ENCODE measurements at places on chromosomes 3 and 15. TPM values are rescaled to one million over a fixed set of nuclear protein-coding genes. Genes with fewer than 3 reads are reported as not detected.

The CAPN3 gene
- total RNA-seq: 24.2 TPM

The FBXW12 gene
- not detected for total RNA-seq

The FAM240A gene
- not detected for total RNA-seq

The QARS1 gene
- total RNA-seq: 238 TPM

The JMJD7 gene
- total RNA-seq: 3.2 TPM

The GOLGA8K gene
- 0.72 TPM for total RNA-seq

The CELSR3 gene
- total RNA-seq: 1.8 TPM

The AHSG gene
- total RNA-seq: not detected

The MESP1 gene
- 0.34 TPM for total RNA-seq

The SNAPC5 gene
- 37.2 TPM for total RNA-seq

The SERINC4 gene
- total RNA-seq: not detected

The RPL29 gene
- 1,036 TPM for total RNA-seq

The KCNH8 gene
- total RNA-seq: 3.1 TPM

The NEK10 gene
- total RNA-seq: 1.7 TPM

The TLR9 gene
- 5.2 TPM for total RNA-seq

GRCh38 chr15:81273200-81273599 lies 50.7 kb downstream of the STARD5 start:
- no peaks in the 10 kb centered on the region for H3K36me3 ChIP-seq
- H3K4me1 ChIP-seq: peaks cover 12% of the 10 kb centered on the region
- no peak for DNase-seq
- no peak overlapping the region for H3K4me3 ChIP-seq

GRCh38 chr3:77150759-77151158 lies 110.9 kb downstream of the ROBO2 start:
- H3K4me3 ChIP-seq: no peak overlapping the region
- no peaks in the 10 kb centered on the region for H3K27me3 ChIP-seq
- no peaks in the 10 kb centered on the region for H3K4me1 ChIP-seq
- H3K27ac ChIP-seq: no peak overlapping the region
- H3K36me3 ChIP-seq: no peaks in the 10 kb centered on the region

DNA sequence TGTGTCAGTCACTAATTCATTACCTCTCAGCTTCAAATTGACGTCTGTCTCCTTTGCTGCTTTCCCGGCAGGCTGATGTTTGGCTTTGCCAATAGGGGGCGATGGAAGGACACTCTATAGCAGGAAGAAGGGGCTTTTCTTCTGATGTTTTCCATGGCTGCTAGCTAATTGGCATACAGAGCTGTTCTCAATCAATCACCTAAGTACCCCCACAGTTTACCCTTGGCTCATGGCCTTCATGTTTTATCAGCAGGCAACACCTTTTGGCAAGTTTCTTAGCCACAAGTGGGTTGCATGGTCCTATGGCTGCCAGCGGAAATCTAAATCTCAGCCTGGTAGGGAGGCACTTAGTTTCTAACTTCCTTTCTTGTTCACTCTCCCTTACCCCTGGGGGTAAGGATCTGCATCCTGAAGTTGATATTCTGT lies 45.0 kb downstream of the ESYT3 start:
- no peaks in the 10 kb centered on the region for H3K27me3 ChIP-seq
- H3K4me3 ChIP-seq: no peak overlapping the region
- no peaks in the 10 kb centered on the region for H3K4me1 ChIP-seq

DNA sequence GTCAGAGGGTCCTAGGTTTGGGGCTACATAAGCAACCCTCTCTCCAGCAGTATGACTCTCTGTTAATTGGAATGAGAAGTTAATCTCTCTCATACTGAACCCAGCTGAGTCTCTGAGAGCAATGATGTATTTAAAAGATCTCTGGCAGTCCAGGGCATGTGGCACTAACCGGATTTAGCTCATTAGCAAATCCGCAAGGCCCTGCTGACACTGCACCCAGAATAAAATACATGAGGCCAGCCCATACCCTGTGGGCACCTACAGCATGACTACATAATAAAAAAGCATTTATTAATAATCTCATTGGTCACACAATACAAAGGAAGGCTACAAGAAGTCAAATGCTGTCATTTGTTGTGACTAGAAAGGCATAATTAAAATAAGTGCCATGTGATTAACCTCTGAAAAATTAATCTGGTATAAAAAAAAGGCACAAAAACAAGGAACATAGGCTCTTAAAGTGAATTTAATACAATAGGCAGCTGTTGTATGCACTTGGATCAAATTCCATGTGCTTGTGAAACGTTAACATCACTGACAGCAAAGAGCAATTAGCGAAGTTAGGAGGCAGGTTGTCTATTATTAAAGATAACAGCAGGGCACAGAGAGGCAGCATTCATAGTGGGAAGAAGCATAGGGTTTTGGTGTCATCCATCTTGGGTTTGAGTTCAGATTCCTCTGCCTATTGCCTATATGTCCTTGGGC lies 381.2 kb downstream of the WDR72 start:
- no peaks in the 10 kb centered on the region for H3K4me1 ChIP-seq
- H3K4me3 ChIP-seq: no peak overlapping the region
- H3K27ac ChIP-seq: no peak overlapping the region
- H3K36me3 ChIP-seq: no peaks in the 10 kb centered on the region
- H3K27me3 ChIP-seq: no peaks in the 10 kb centered on the region
- no peak for DNase-seq

GRCh38 chr3:194620196-194620595 lies 13.0 kb downstream of the TMEM44 start:
- H3K27ac ChIP-seq: no peak overlapping the region
- H3K36me3 ChIP-seq: peaks cover 63% of the 10 kb centered on the region

GRCh38 chr15:83200589-83200988 lies 7.0 kb downstream of the HDGFL3 start:
- H3K36me3 ChIP-seq: no peaks in the 10 kb centered on the region
- H3K4me3 ChIP-seq: no peak overlapping the region
- peaks cover 10% of the 10 kb centered on the region for H3K4me1 ChIP-seq
- DNase-seq: no peak
- no peak overlapping the region for H3K27ac ChIP-seq

- no peaks in the 10 kb centered on the region for H3K27me3 ChIP-seq
- no peaks in the 10 kb centered on the region for H3K36me3 ChIP-seq
- no peaks in the 10 kb centered on the region for H3K4me1 ChIP-seq
- H3K4me3 ChIP-seq: no peak overlapping the region
- DNase-seq: no peak
These were observed 234.5 kb downstream of the SATB1 start for GRCh38 chr3:18190646-18191045.

DNA sequence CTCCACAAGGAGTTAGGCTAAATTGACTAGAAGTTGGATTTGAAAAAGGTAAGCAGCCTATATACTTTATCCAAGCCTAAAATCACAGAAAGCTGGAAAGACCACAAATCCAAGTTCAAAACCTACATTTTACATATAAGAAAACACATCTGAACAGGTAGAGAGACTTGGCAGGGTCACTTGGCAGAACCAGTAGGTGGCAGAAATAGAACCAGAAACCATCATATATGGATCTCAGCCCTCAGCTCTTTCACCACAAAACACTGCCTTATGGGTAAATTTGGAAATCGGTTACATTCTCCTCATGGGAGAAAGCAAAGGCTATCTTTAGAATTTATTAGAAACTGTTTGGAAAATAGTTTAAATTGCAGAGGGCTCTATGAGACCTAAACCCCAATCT lies 44.2 kb downstream of the MKRN2 start:
- no peaks in the 10 kb centered on the region for H3K4me1 ChIP-seq
- DNase-seq: no peak
- no peak overlapping the region for H3K4me3 ChIP-seq
- H3K27me3 ChIP-seq: no peaks in the 10 kb centered on the region

- peak within 1 kb of the TSS; percentile 6 for H3K27ac ChIP-seq
- no peaks in the 10 kb centered on the region for H3K36me3 ChIP-seq
- H3K4me3 ChIP-seq: peak within 1 kb of the TSS; percentile 61
- no peaks in the 10 kb centered on the region for H3K27me3 ChIP-seq
- peaks cover 8% of the 10 kb centered on the region for H3K4me1 ChIP-seq
These were observed at the start of gene NME9 for GRCh38 chr3:138329127-138329983. NME9 (minus strand) TSS chr3:138329851; CDS start chr3:138329335, 516 bp downstream.

DNA sequence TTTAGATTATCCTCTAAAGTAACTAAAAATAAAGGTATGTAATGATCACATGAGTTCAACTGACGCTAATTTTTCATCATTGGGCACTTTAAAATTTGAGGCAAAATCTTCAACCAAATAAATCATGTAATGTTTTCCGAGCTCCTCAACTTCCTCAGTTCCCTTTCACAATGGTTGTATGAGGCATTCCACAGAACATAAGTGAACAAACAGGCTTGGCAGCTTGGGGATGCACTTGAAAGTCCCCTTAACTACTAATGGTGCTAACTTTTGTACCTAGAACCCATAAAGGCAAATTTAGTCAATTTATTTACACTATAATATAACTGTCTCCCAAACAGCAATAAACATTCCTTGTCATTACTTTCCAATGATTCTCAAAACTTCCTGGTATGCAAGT lies 1137.9 kb downstream of the ROBO2 start:
- H3K27ac ChIP-seq: no peak overlapping the region
- H3K36me3 ChIP-seq: no peaks in the 10 kb centered on the region
- no peaks in the 10 kb centered on the region for H3K27me3 ChIP-seq
- H3K4me3 ChIP-seq: no peak overlapping the region
- H3K4me1 ChIP-seq: no peaks in the 10 kb centered on the region
- DNase-seq: no peak

DNA sequence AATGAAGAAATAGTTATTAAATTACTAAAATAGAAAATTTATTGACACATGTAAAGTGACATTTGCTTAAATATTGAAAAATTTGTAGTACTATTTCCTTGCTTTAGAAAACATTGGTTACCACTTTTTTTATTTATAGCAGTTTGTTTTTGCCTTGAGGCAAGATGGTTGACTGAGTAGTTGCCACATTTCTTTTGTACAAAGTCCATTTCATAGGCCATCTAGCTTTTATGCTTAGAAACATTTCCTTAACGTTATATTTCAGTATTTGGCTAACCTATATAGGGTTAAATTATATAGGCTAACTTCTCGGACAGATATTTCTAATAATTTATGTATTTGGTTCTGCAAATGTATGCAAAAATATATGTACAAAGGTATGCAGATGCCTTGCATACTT lies 17.1 kb downstream of the CTNNB1 start:
- H3K4me3 ChIP-seq: no peak overlapping the region
- DNase-seq: no peak

GRCh38 chr15:57640930-57641682 lies 49.4 kb downstream of the MYZAP start:
- DNase-seq: no peak
- H3K27ac ChIP-seq: no peak overlapping the region
- H3K27me3 ChIP-seq: no peaks in the 10 kb centered on the region
- no peaks in the 10 kb centered on the region for H3K36me3 ChIP-seq
- H3K4me3 ChIP-seq: no peak overlapping the region
- H3K4me1 ChIP-seq: no peaks in the 10 kb centered on the region

GRCh38 chr3:107013641-107014040 lies 363.6 kb upstream of the CCDC54 start:
- H3K27ac ChIP-seq: no peak overlapping the region
- H3K36me3 ChIP-seq: no peaks in the 10 kb centered on the region
- DNase-seq: no peak
- no peaks in the 10 kb centered on the region for H3K4me1 ChIP-seq
- no peaks in the 10 kb centered on the region for H3K27me3 ChIP-seq
- no peak overlapping the region for H3K4me3 ChIP-seq

DNA sequence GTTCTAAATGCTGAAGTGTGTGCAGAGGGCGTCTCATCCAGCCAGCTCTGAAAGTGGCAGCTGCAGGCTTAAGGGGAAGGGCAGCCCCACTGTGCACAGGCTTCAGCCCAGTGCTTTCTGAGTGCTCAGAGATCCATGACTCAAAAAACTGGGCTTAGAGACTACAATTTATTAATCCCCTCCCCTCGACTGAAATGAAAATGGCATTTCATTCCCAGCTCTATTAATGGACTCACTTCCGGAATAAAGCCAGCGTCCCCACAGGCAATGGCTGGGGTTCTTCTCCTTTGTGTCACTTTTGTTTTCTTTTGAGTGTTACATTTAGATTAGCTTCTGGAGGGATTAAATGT lies 55.5 kb upstream of the PLXNA1 start:
- peaks cover 23% of the 10 kb centered on the region for H3K27me3 ChIP-seq
- no peak for DNase-seq
- no peak overlapping the region for H3K4me3 ChIP-seq
- H3K27ac ChIP-seq: no peak overlapping the region
- peaks cover 65% of the 10 kb centered on the region for H3K4me1 ChIP-seq

GRCh38 chr15:85707519-85708338 lies 87.0 kb downstream of the KLHL25 start:
- peak overlapping the region; percentile 10 for H3K4me3 ChIP-seq
- H3K27ac ChIP-seq: peak overlapping the region; percentile 89
- no peak for DNase-seq
- no peaks in the 10 kb centered on the region for H3K27me3 ChIP-seq

- H3K27me3 ChIP-seq: no peaks in the 10 kb centered on the region
- DNase-seq: no peak
- H3K4me3 ChIP-seq: no peak overlapping the region
- no peak overlapping the region for H3K27ac ChIP-seq
These were observed 146.6 kb upstream of the P2RY1 start for GRCh38 chr3:152688313-152688712.

DNA sequence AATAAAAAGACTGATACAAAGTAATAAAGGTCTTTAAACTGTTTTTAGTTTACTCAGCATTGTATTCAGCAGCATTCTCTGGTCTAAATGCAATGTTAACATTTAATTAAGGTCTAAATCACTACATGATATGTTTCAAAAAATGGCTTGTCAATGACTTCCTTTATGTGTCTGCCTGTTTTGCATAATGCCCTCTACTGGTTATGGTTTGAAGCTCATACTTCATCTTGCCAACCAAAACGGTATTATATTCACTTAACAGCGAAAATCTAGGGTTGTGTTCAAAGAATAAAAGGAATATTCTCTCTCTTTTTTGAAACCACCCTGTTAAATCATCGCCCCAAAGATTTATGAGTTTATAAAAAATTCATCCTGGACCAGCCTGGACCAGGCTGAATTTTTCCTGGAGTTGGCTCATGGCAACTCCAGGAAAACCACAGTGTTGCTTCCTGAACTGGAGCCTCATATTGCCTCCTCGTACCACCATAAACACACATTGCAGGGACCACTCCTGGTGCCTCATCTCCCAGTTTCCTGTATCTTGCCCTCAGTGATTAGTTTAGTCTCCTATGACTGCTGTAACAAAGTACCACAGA lies 6.7 kb upstream of the NCEH1 start:
- no peaks in the 10 kb centered on the region for H3K36me3 ChIP-seq
- H3K4me1 ChIP-seq: no peaks in the 10 kb centered on the region
- no peaks in the 10 kb centered on the region for H3K27me3 ChIP-seq
- no peak overlapping the region for H3K4me3 ChIP-seq
- H3K27ac ChIP-seq: no peak overlapping the region

DNA sequence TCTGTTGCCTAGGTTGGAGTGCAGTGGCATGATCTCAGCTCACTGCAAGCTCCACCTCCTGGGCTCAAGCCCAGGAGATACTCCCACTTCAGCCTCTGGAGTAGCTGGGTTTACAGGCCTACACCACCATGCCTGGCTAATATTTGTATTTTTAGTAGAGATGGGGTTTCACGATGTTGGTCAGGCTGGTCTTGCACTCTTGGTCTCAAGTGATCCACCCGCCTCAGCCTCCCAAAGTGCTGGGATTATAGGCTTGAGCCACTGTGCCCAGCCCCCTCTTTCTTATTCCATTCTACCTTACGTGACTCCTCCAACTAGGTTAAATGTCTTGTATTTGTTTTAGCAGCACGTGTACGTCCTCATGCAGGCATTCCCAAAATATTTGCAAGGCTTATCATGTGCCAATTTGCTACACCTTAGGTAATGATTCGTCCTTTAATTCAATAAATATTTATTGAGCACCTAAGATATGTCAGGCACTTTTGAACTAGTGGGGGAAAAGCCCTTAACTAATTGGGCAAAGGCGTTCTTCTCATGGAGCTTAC lies 14.9 kb upstream of the MAGI1 start:
- no peaks in the 10 kb centered on the region for H3K36me3 ChIP-seq
- H3K27me3 ChIP-seq: no peaks in the 10 kb centered on the region
- no peaks in the 10 kb centered on the region for H3K4me1 ChIP-seq
- no peak for DNase-seq
- no peak overlapping the region for H3K27ac ChIP-seq
